ENCODE measurements at places on chromosomes 1 and 21. TPM values are rescaled to one million over a fixed set of nuclear protein-coding genes. Genes with fewer than 3 reads are reported as not detected.

PDC gene
- not detected for polyA plus RNA-seq

GRCh38 chr1:34415140-34415539, 238.4 kb downstream of the C1orf94 start:
- H3K27ac ChIP-seq: no peak overlapping the region
- no peaks in the 10 kb centered on the region for H3K27me3 ChIP-seq
- peak; percentile 60 for DNase-seq
- H3K4me1 ChIP-seq: no peaks in the 10 kb centered on the region

C1QTNF12 gene
- polyA plus RNA-seq: 157 TPM

DDAH1 gene
- polyA plus RNA-seq: 45.6 TPM

DNA sequence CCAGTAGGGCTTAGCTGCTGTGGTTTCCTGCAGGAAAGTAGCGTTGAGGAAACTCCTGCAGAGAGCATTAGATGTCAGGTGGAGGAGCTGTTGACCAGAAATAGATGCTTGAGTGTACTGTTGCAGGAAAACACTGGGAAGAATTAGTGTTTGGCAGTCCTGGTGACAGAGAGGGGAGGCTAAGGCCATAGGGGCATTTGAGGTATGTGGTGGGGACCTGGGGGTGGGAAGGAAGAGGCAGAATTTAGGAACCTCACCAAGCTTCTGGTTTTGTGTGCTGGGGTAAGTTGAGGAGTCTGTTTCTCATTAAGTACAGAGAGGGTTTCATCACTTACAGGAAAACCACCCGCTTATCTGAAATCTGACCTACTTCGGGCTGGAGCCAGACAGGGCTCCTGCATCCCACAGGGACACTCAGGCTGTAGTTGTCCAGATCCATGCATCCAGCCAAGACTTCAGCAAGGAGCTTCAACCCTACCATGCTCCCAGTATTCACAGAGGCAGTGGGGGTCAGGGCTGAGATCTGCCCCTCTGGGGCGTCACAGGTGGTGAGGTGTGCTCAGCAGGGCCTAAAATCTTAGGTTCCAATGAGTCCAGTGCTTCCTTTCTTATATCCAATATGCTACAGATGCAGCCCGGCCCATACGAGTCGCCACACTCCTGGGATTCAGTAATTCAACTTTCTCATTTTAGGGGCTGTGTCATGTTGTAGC, 15.1 kb downstream of the SH2D2A start:
- peaks cover 12% of the 10 kb centered on the region for H3K36me3 ChIP-seq
- H3K27ac ChIP-seq: no peak overlapping the region
- no peaks in the 10 kb centered on the region for H3K4me1 ChIP-seq
- no peak for DNase-seq
- H3K4me3 ChIP-seq: no peak overlapping the region

GRCh38 chr1:172654535-172654934, 4.4 kb upstream of the FASLG start:
- H3K27me3 ChIP-seq: no peaks in the 10 kb centered on the region
- peak; percentile 10 for DNase-seq
- H3K4me1 ChIP-seq: no peaks in the 10 kb centered on the region
- no peak overlapping the region for H3K27ac ChIP-seq
- H3K4me3 ChIP-seq: no peak overlapping the region

DNA sequence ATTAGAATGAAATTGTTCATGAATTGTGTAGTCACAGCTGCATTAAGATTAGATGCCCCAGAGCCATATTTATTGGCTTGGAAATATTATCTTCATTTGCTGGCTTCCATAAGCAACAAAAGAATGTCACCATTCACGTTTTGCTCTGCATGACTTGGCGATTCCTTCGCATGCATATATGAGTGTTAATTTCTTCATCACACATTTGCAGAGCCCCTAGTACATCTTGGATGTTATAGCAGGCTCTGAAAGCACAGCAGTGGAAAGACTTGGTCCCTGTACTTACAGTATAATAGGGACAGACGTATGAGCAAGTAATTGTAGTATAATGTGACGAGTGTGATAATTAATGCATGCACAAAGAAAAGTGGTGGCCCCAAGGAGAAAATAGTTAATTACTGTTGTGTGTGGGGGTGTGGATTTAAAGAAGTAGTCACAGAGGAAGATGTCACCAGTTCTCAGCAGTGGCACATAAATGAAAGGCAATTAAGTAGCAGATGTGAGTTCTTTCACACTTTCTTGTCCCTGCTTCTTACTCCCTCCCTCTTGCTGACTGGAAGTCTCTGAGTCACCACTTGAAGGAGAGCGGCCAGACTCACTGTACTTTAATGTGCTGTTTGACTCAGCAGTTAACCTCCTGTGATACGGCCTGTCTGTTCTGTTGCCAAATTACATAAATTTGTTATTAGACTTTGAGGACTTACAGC, 21.0 kb downstream of the S100A10 start:
- H3K36me3 ChIP-seq: no peaks in the 10 kb centered on the region
- H3K27ac ChIP-seq: peak overlapping the region; percentile 78
- no peak overlapping the region for H3K4me3 ChIP-seq
- DNase-seq: peak; percentile 83

CYP4Z1 gene
- not detected for polyA plus RNA-seq

ATP1A4 gene
- not detected for polyA plus RNA-seq

DNA sequence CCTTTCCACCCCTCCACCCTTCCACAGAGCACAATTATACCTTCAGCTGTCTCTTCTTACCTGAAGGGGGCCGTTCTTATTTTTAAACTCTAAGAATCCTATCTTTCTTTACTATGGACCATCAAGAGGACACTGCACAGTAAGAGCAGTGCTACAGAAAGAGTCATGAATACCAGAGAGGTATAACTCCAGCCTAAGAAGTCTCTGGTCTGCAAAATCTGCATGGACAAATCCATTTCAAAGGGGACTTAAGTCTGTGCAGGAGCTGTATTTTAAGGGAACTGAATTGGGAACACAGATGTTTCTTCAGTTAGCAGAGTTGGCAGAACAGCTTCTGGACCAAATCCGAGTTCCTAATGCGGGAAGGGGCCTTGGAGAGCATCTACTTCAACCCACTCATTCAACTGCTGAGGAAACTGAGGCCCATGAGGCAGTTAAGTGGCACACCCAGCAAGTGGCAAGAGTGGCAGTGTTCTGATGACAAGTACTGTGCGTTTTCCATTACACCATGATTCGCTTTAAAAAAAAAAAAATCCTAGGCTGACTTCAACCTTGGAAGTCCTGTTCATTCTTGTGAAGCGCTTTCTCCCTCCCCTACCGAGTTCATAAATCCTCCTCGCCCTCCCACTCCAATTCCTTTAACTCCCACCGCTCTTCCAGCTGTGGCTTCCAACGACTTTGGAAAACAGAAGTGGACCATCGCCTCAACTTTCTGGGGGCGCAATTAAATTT, 1.8 kb downstream of the PLPP3 start:
- peak overlapping the region; percentile 83 for H3K27ac ChIP-seq
- no peaks in the 10 kb centered on the region for H3K4me1 ChIP-seq
- H3K36me3 ChIP-seq: no peaks in the 10 kb centered on the region
- no peak for DNase-seq

GRCh38 chr1:205593532-205593931, 38.3 kb downstream of the ELK4 start:
- H3K27me3 ChIP-seq: no peaks in the 10 kb centered on the region
- H3K27ac ChIP-seq: no peak overlapping the region
- H3K36me3 ChIP-seq: peaks cover 5% of the 10 kb centered on the region
- no peak overlapping the region for H3K4me3 ChIP-seq
- no peaks in the 10 kb centered on the region for H3K4me1 ChIP-seq

DNA sequence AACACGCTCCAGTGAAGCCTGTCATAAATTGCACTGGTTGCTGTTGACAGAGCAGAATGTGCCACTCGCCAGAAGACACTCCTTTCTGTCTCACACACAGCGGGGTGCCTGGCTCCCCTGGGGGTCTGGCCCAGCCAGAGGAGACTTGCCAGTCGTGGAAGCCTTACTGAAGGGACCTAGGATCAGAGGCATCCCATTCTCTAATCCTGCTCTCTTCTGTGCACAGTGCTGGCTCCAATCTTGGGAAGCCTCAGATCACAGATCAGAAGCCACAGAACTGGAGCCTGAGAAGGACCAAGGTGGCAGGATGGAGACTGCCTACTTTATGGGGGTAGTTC, 1.4 kb downstream of the SLC9A1 start:
- DNase-seq: peak; percentile 58
- H3K4me1 ChIP-seq: peaks cover 39% of the 10 kb centered on the region
- H3K27me3 ChIP-seq: no peaks in the 10 kb centered on the region
- H3K27ac ChIP-seq: peak overlapping the region; percentile 76
- H3K36me3 ChIP-seq: no peaks in the 10 kb centered on the region
- H3K4me3 ChIP-seq: no peak overlapping the region

DNA sequence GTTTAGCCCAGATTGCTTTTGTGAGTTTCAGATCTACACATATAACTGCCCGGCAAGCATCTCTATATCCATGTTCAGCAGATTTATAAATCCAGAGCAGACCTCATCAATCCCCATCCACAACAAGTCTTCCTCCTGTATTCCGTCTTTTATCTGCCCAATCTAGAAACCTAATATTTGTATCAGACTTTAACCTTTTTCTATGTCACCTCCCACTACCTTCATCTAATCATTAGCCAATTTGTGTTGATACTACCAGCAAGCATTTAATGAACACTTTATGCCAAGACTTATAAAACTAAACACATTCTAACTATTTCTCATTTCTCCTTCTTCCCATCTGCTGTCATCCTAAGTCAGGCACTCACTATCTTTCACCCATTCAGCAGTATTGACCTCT, 135.5 kb downstream of the PBX1 start:
- H3K4me1 ChIP-seq: no peaks in the 10 kb centered on the region
- H3K4me3 ChIP-seq: no peak overlapping the region
- H3K36me3 ChIP-seq: peaks cover 3% of the 10 kb centered on the region
- no peak overlapping the region for H3K27ac ChIP-seq
- H3K27me3 ChIP-seq: no peaks in the 10 kb centered on the region

GRCh38 chr21:39454949-39455668, 3.3 kb downstream of the SH3BGR start:
- H3K4me3 ChIP-seq: no peak overlapping the region
- H3K36me3 ChIP-seq: no peaks in the 10 kb centered on the region
- H3K27me3 ChIP-seq: no peaks in the 10 kb centered on the region
- DNase-seq: no peak
- no peaks in the 10 kb centered on the region for H3K4me1 ChIP-seq

GRCh38 chr1:165434281-165434680, 10.6 kb downstream of the RXRG start:
- no peak overlapping the region for H3K27ac ChIP-seq
- DNase-seq: no peak
- no peaks in the 10 kb centered on the region for H3K4me1 ChIP-seq
- peaks cover 3% of the 10 kb centered on the region for H3K27me3 ChIP-seq

RTCA gene
- 48.4 TPM for polyA plus RNA-seq

CLCNKA gene
- 0.21 TPM for polyA plus RNA-seq

GRCh38 chr1:6168947-6169586, 11.1 kb downstream of the CHD5 start:
- H3K36me3 ChIP-seq: no peaks in the 10 kb centered on the region

GRCh38 chr21:41246808-41247207, 69.8 kb upstream of the FAM3B start:
- no peaks in the 10 kb centered on the region for H3K27me3 ChIP-seq
- no peak for DNase-seq
- no peak overlapping the region for H3K27ac ChIP-seq
- no peaks in the 10 kb centered on the region for H3K4me1 ChIP-seq
- no peaks in the 10 kb centered on the region for H3K36me3 ChIP-seq

- DNase-seq: no peak
- H3K4me3 ChIP-seq: no peak overlapping the region
- H3K27ac ChIP-seq: no peak overlapping the region
- H3K4me1 ChIP-seq: peaks cover 4% of the 10 kb centered on the region
These were observed 86.8 kb upstream of the ARHGAP29 start for GRCh38 chr1:94324178-94324544.

GRCh38 chr1:165207853-165208515, 148.5 kb downstream of the LMX1A start:
- no peak for DNase-seq
- H3K4me1 ChIP-seq: no peaks in the 10 kb centered on the region
- H3K36me3 ChIP-seq: no peaks in the 10 kb centered on the region
- H3K4me3 ChIP-seq: no peak overlapping the region

- DNase-seq: no peak
- peaks cover 14% of the 10 kb centered on the region for H3K36me3 ChIP-seq
- H3K27me3 ChIP-seq: no peaks in the 10 kb centered on the region
- H3K4me3 ChIP-seq: no peak overlapping the region
- H3K4me1 ChIP-seq: peaks cover 24% of the 10 kb centered on the region
These were observed 360 bp upstream of the GBP3 start for GRCh38 chr1:89023026-89023425.

DNA sequence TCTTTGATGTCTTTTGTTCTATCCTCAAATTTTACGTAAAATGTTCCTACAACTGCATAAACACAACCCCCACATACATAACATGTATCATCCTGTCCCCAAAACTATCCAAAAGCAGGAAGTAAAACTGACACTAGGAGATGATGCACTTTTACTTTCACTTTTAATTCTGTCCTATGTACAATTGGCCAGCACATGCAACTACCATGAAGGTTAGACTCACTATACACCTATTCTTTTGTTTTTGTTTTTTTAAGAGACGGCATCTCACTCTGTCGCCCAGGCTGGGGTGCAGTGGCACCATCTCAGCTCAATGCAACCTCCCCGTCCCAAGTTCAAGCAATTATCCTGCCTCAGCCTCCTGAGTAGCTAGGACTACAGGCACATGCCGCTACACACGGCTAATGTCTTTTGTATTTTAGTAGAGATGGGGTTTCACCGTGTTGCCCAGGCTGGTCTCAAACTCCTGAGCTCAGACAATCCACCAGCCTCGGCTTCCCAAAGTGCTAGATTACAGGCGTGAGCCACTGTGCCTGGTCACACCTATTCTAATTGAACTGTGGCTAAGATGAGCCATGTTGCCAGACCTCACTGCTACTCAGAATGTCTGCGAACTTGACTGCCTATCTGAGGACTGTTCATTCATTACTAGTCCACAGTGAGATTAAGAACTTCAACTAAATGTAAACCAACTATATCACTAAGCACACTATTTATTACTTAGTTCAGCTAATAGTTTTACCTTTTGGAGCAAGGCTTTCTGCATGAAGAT, 48.0 kb downstream of the TOR3A start:
- no peak overlapping the region for H3K4me3 ChIP-seq
- no peaks in the 10 kb centered on the region for H3K27me3 ChIP-seq
- peak; percentile 72 for DNase-seq
- H3K27ac ChIP-seq: peak overlapping the region; percentile 43
- H3K36me3 ChIP-seq: peaks cover 15% of the 10 kb centered on the region
- H3K4me1 ChIP-seq: no peaks in the 10 kb centered on the region

TPTE gene
- not detected for polyA plus RNA-seq

GRCh38 chr1:53585129-53585528, 125.9 kb downstream of the DMRTB1 start:
- DNase-seq: peak; percentile 37
- H3K36me3 ChIP-seq: no peaks in the 10 kb centered on the region
- no peaks in the 10 kb centered on the region for H3K4me1 ChIP-seq
- H3K4me3 ChIP-seq: no peak overlapping the region
- no peaks in the 10 kb centered on the region for H3K27me3 ChIP-seq

Measured in small intestine (tissue), 16 donors.